A172 (cell line): ENCODE measurements at places on chromosomes 13 and 19.

DNA sequence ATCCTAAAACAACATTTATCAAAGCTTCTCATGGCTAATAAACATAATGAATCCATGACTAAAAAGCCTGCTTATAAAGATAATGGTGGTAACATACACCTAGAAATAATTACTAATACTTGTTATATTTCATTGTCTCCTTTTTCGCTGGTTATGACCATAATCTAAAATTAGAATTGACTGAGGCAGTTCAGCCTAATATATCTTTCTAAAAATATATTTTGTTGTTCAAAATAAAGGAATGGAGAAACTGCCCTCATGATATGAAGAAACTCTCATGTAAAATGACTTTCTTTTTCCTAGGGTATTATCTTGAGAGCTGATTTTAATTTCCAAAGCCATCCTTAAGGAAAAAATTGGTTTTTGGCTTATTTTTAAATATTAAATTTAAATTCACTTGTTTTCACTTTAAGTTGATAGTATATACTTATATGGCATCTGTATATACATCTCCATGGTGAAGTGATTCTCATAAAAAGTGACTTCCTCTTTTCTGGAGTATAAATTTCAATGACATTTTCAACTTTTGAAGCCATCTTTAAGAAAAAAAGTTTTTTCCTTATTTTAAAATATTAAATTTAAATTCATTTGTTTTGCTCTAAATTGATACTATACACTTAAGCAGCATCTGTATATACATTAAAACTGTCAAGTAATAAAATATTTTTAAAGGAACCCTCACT lies 204.6 kb downstream of the VWA8 start:
- no peak for DNase-seq

DNA sequence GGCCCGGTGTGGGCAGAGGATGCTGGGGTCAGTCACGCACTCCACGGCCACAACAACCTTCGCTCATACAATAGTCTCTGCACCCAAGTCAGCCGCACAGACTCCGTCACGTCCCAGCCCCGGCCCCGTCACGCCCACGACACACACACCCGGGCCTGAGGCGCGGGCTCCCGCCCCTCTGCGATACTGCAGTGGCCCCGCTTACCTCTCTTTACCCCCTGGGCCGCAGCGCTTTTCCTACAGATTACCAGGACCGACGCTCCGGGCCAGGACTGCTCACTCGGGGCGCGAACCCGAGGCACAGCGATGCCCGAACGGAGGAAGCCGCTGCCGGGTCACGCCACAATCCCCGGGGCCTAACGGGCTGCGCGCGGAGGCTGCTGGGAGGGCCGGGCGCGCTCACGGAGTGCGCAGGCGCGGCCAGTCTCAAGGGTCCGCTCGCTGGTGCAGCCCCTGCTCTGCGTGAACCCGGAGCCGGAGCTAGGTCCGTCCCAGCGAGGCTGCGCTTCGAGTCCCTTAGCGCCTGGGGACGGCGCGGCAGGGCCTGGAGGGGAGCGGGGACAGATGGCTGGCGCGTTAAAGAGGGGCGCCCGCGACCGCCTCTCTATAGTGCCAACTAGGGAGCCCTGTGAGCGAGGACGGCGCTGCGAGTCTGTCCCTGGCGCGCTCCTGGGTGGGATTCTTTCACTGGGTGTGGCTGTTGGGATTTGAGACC lies at the start of gene ZFP82:
Gene ZFP82 (minus strand): TSS at position 358 of the 715 bp plus-strand sequence. CDS start 8,855 bp downstream, outside the sequence.
- DNase-seq, result no peak

DNA sequence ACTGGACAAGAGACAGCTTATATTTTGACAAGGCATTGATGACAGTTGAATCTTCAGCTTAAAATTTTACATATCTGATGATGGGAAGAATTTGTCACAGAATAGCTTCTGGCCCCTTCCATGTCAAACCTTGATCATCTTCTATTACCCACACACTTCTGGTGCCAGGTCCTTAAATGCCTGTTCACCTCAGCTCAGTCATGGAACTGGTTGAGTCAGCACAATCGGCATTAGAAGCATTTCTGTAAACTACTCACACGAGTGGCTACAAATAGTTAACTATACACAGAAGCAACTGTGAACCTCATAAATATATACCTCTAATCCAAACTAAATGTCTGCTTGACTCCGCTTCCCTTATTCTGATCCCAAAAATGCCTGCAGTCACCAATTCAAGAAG lies 161.2 kb downstream of the FOXO1 start:
- DNase-seq, result no peak

DNA sequence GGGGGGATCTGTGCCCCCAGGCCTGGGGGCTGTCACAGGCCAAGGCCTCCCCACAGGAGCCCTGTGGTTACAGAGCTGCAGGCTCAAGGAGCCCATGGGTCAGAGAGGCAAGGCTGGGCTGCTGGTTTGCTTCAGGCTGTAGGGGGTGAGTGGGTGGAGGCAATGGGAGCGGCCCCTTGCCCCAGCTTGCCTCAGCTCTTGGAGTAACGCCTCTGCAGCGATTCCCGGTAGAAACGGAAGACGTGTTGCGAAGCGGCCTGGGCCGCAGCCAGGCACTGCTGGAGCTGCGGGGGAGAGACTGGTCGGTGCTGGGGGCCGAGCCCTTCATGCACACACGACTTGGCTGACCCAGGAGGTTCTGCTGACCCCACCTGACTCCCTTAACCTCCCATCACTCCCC lies 10.1 kb downstream of the TMEM91 start:
- no peak for DNase-seq

DNA sequence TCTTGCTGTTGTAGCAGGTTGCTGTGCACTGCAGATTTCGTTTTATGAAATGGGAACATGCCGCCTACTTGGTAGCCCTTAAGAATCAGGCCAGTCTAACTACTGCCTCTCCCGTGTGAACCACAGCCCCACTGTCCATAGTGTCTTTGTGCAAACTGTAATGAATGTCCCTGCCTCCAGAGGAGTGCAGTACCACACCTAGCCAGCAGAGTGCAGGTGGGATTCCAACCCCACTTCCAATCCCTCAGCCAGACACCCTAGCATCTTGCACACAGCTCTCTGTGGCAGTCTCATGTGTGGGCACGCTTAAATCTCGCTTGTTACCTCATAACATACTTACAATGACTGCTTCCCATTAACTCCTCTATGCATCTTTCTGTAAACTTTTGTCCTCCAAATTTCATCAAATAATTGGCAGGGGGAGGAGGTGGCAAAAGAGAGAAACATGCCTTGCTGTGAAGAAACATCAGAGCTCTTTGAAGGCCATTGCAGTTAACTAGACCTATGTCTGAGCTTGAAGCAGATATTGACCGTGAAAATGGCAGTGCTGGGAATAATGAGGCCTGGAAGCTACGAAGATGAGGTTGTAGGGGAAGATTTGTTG lies 47.2 kb downstream of the ZAR1L start:
- DNase-seq, result no peak

- DNase-seq, result no peak
Measured at GRCh38 chr19:35080613-35081170, 34.9 kb upstream of the FXYD3 start.

- no peak for DNase-seq
Measured at GRCh38 chr13:93872786-93873347, 606.6 kb downstream of the DCT start.
